ENCODE measurements at places on chromosomes 3 and 15. TPM values are rescaled to one million over a fixed set of nuclear protein-coding genes. Genes with fewer than 3 reads are reported as not detected.

SCN11A gene
- total RNA-seq, result 34.5 TPM

GRCh38 chr15:47829667-47830066 lies 112.4 kb downstream of the SEMA6D start:
- no peak for DNase-seq

DNA sequence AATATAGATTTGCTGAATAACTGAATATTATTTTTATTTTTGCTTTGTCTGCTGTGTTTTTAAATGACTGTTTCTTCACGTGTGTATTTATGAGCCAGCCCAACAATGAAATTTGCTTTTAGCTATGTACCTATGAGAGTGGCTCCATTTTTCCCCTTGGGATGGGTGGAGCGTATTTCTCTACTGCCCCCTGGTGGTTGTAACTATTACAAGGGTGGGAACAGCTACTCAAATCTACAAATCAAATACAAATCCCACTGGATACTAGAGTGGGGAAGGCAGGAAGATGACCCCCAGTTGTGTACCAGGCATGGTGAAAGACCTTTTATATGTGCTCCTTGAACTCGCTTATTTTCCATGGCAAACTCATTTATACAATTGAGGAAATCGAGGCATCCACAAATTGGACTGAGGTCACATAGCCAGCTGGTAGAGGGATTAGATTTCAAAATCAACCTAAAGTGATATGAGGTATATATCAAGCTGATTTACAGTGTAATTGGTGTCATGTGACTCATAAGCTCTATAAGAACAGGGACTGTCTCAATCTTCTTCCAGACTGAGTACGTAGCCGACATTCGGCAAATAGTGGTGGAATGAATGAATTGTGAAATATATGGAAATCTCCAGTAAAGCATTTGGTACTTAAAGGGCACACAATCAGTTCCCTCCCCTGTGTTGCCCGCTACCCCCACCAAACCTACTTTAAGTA lies 69.5 kb upstream of the VEPH1 start:
- no peak for DNase-seq

GRCh38 chr3:55059027-55059629 lies 131.3 kb upstream of the LRTM1 start:
- no peak for DNase-seq

DNA sequence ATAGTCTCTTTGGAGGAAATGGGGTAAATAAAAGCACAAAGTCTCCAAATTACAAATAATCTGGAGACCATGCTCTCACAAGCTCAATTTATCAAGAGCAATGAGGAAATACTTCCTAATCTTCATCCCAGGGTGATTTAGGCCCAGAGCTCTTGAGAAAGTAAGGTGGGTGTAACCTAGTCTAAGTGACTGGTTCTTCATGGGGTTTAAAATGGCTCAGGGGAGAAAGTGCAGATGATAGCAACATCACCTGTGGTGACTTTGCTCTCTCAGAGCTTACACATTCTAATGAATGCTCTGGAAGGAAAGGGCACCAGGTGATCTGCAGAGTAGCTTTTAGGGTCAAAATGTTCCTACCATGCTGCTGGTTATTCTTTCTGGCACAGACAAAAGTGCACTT lies 118.4 kb upstream of the TP63 start:
- DNase-seq, result no peak

Measured in ureter (tissue), 1 donor.